ENCODE measurements at places on chromosomes 4 and X.
A peak's percentile ranks its signal among the peaks of the same experiment; 100 is the strongest.

DNA sequence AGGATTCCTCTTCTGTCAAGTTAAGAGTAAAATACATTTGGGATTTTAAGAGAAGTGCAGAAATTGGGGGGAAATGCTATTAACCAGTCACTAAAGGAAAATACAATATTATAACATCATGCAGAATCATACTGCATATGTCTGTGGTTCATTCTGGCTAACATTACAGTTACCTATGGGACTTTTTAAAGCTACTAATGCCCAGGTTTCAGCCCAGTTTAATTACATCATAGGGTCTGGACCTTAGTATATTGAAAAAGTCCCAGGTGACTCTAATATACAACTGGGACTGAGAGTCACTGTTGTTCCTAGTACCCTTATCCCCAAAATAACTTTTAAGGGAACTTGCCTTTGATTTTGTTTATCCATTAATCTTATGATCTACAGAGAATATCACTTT is 10.0 kb downstream of the ABCE1 start:
- DNase-seq = no peak

- no peak for DNase-seq
Observed at GRCh38 chrX:108122748-108123147, 31.2 kb downstream of the ATG4A start.

DNA sequence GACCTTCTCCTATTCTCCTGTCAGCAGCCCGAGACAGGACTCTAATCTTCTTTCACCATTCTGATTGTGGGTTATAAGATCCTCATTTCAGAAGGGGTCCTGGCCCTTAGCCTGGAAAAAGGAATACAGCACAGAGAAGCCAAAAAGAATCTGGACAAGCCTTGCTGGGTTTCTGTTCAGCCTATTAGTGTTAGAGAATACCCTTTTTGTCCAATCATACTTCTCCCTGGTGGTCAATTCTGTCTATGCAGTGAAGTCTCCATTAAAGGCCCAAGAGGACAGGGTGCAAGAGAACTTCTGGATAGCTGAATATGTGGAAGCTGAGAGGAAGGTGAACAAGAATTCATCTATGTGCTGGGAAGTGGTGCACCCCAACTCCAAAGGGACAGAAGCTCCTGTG is 105.7 kb upstream of the AGA start:
- no peak for DNase-seq

- no peak for DNase-seq
Observed at GRCh38 chrX:53421772-53422085, 725 bp downstream of the SMC1A start.

- no peak for DNase-seq
Observed at GRCh38 chr4:181150191-181150590, 1093.0 kb upstream of the TENM3 start.

GRCh38 chr4:155140889-155141288 is 67.5 kb upstream of the NPY2R start:
- no peak for DNase-seq

DNA sequence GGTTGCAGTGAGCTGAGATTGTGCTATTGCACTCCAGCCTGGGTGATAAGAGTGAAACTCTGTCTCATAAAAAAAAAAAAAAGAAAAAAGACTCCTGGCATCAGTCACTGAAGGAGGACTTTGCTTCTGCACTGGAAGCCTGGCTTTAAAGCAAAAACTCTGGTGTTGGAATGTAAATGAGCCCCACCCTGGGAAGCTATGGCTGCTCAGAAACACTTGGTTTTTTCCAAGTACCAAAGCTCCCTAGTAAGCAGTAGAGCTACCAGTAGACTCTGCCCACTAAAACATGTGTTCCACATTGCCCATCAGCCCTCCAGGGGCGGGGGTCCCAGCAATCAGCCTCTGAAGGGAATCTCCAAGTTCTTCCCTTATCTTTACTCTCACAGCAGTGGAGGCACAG is 154.4 kb downstream of the SHROOM3 start:
- DNase-seq = no peak

- DNase-seq = no peak
Observed at GRCh38 chrX:132751063-132751690, 207.3 kb downstream of the HS6ST2 start.

- no peak for DNase-seq
Observed at GRCh38 chr4:156677131-156677531, 294.5 kb downstream of the PDGFC start.

DNA sequence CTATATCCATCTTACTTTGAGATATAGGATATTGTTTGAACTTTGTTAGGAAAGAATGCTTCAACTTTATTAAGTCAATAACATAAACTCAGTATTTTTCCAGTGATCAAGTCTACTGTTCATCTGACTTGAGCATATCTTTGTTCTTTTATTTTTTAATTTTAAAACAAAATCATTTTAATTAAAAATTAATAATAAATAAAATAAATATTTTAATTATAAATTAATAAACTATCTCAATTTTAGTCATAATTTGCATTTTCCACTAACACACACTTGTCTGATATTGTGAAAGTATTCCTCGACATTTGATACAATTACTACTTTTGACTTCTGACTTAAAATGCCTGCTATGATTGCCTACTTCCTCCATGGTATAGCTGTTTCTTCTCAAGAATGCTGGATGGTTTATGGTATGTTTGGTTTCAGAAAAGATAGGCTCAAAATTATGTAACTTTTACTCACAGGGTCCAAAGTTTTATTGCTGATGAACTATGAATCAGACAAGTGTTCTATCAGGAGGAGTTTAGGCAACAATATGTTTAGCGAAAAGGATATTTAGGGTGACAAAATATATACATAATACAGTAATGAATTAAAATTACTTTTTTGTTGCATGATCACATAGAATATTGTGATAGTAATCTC is 1132.3 kb upstream of the PCDH10 start:
- DNase-seq = no peak

GRCh38 chrX:72158773-72159172 is 22.8 kb upstream of the PIN4 start:
- no peak for DNase-seq

- DNase-seq = no peak
Observed at GRCh38 chr4:110705440-110705782, 82.5 kb upstream of the PITX2 start.

DNA sequence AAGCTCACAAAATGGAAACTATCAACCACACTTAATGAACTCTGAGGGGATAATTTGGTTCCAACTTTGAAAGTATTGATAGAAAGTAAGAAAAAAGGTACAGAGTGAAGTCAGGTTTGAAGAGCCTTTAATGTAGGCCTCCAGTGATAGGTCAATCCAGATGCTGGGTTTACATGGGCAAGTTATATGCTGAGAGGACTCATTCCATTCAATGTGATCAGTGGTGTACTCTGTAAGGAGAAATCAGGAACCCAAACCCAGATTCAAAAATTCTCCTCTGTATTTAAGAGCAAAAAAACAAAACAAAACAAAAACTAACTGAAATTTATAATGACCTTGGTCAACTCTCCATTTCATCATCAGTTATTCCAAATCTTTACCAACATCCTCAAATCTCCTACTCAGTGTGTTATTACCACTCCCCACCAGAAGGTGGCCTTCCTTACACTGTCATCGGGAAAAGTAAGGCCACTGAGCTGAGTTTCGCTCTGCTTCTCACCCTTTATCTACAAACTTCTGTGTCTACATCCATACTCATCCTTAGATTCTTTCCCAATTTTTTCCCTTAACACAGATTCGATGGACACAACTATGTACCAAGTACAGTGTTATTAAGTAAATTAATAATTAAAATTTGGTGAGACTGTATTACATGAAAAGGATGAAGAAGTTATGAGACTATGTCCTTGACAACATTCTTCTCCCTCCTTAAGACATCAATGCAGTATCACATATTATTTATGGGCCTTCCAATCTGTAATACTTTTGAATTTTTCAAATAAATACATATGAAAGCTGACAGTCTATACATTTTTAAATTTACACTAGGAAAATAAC is 88.3 kb downstream of the ZAR1 start:
- peak; percentile 72 for DNase-seq

DNA sequence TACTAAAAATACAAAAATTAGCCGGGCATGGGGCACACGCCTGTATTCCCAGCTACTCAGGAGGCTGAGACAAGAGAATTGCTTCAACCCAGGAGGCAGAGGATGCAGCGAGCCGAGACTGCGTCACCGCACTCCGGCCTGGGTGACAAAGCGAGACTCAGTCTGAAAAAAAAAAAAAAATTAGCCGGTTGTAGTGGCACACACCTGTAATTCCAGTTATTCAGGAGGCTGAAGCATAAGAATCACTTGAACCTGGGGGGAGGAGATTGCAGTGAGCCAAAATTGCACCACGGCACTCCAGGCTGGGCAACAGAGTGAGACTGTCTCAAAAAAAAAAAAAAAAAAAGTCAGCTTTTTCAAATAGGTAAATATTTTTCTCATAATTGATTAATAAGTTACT is 71.9 kb downstream of the WDFY3 start:
- no peak for DNase-seq

- no peak for DNase-seq
Observed at GRCh38 chrX:42524379-42524778, 253.6 kb downstream of the PPP1R2C start.

- no peak for DNase-seq
Observed at GRCh38 chr4:80188801-80189458, 8.4 kb upstream of the PRDM8 start.

DNA sequence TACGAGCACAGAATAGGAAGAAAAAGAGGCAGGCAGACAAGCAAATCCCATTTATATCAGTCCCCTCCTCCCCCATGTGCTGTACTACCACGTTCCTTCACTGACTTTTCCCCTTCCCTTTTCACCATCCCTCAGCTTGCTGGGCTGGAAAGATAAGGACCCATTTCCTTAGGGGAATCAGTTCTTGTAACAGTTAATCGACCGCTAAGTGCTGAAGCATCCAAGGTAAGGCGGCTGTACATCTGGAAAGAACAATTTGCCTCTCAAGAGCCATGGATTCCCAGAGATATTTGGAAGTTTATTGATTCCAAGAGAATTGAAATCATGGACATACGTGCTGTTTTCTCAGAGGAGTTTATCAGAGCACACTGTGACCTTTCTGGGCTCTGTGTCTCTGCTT is 1688.0 kb downstream of the STIM2 start:
- no peak for DNase-seq

- DNase-seq = no peak
Observed at GRCh38 chr4:6222761-6223292, 22.5 kb upstream of the JAKMIP1 start.

GRCh38 chr4:7903791-7904516 is 35.7 kb downstream of the AFAP1 start:
- no peak for DNase-seq

- DNase-seq = no peak
Observed at GRCh38 chr4:88706574-88706973, 8.9 kb upstream of the NAP1L5 start.

DNA sequence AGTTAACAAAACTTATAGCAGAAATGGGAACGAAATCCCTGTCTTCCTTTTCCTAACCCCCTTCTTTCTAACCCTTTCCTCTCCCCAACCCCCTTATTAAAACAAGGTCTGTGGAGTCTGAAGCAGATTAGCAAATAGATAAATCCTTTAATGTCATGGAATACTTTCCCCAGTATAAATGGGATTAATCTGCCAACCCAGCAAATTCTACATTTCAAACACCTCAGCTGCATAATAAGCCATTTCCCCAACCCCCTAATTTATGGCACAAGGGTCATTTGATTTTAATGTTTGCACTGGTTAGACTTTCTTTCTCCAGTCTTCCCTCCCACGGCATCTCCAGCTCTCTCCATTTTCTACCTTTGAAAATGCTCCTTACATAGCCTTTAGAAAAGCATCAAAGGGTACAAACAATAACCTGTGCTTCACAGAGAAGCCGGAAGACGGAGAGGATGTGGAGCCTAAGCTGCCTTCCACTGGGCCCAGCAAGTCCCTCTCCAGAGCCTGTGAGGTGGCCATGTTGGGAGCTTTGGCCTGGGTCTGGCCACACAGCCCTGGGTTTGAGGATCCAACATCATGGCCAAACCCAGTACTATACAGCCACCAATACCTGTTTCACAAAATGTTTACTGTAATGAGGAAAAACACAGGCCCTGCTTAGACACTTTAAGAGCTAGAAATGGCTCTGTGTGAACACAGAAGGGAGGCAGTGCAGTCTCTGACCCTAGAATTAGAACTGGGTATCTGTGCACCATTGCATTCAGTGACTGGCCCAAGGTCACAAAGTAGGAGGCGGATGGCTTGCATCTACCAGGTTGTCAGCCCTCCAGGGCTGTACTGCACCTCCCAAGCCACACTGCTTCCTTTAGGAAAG is 56.9 kb upstream of the SPRY1 start:
- DNase-seq = no peak

GRCh38 chrX:101617211-101618191 is at the start of gene ARMCX6:
ARMCX6 (minus strand) TSS chrX:101618000; CDS start chrX:101616620, 1,380 bp downstream.
- DNase-seq = peak; percentile 70

DNA sequence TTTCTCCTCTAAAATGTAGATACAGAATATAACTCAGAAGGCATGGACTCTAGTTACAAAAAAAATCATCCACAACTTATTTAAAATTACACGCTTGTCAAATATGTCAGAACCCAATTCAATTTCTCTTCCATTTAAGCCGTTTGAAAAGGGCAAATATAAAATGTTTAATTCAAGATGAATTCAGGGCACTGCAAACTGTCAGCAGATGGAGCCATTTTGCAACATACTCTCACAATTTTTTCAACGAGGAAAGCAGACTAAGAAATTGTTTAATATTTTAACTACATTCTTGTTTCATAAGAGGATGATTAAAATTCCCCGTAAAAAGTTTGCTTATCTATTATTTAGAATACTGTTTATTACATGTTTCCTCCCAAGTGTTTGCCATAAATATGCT is 321.3 kb upstream of the CPXCR1 start:
- DNase-seq = no peak

GRCh38 chrX:111123606-111124179 is 27.7 kb downstream of the PAK3 start:
- no peak for DNase-seq

- DNase-seq = no peak
Observed at GRCh38 chr4:26015133-26015651, 101.2 kb downstream of the SMIM20 start.

DNA sequence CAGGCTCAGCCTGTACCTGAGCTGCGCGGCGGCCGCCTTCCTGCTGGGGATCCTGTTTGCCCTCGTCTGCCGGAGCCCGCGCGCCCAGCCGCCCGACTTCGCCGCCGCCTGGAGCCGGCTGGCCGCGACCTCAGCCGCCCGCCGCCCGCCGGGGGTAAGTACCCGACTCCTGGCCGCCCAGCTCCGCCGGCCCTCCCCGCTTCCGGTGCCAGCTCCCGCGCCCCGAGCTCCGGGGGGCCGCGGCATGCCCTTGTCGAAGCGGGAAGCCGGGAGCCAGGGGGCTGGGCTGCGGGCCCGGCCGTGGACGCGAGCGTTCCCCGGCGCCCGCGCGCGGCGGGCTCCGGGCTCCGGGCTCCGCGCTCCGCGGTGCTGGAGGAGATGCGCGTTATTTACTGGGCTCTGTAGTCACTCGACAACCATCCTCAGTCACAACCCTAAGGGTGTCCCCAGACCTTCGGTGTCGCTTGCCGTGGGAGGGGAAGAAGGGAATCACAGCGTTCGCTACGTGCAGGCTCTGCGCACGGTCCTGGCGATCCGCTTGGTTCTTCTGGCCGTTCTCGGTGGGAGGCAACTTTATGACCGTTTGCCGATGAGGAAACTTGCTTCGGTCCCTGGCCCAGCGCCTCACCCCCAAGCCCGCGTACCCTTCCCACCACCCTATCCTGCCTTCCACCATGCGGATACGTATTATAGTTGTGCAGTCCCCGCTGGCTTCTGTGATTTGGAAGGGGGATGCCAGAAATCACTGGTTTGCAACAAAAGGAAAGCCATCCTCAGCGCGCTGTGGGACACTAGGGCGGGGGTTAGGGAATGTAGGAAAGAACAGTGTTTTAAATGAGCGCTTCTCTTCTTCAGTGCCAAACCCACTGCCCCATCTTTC is 944 bp downstream of the SNX25 start:
- DNase-seq = peak; percentile 56

Data from activated naive CD4-positive, alpha-beta T cell treated with anti-CD3 and anti-CD28 coated beads for 36 hours (primary cell).